ENCODE measurements at places on chromosomes 2 and 18. TPM values are rescaled to one million over a fixed set of nuclear protein-coding genes. Genes with fewer than 3 reads are reported as not detected.

Gene ADRA2B
- total RNA-seq: 0.07 TPM

- DNase-seq: no peak
These were observed 10.7 kb downstream of the MFF start for GRCh38 chr2:227335713-227336112.

DNA sequence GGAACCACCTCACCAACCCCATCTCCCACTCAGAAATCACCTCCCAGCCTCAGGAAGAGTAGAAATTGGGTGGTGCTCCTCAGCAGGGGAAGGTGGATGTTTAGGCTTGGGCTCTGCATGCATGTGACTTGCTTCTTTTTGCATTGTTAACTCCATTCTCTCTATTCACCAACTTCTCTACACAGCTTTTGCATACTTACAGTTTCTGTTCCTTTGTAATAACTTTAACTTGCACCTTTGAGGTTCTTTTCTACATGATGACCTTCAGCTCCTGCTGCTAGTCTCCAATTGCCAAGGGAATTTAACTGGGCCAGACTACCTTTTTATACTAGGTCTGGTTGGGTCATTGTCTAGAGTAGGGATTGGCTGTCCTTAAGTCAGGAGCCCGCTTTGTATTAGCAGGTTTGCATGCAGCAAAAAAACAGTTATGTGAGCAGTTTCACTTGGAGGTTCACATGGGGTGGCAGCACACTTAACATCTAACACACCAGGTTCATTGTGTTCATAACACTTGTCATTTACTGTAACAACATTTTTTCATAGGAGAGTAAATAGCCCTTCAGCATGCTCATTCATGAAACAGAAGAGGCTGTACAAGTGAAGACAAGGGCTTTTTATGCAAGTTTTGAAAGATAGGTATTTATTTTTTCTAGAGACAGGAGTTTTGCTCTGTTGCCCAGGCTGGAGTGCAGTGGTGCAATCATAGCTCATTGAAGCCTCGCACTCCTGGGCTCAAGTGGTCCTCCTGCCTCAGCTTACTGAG lies 12.0 kb downstream of the MRPL35 start:
- no peak for DNase-seq

GRCh38 chr2:142843731-142844130 lies 33.7 kb upstream of the KYNU start:
- DNase-seq: no peak
